ENCODE measurements at places on chromosomes 5 and 9.

GRCh38 chr5:17895288-17896033 lies 261.2 kb downstream of the TAF11L14 start:
- DNase-seq, result no peak

GRCh38 chr9:99093492-99093791 lies 11.5 kb upstream of the TGFBR1 start:
- DNase-seq, result no peak

GRCh38 chr9:81521892-81522291 lies 167.5 kb downstream of the TLE1 start:
- DNase-seq, result no peak

GRCh38 chr5:68739752-68740151 lies 354.1 kb upstream of the SLC30A5 start:
- no peak for DNase-seq

GRCh38 chr5:112895682-112896081 lies 26.3 kb downstream of the REEP5 start:
- DNase-seq, result no peak

DNA sequence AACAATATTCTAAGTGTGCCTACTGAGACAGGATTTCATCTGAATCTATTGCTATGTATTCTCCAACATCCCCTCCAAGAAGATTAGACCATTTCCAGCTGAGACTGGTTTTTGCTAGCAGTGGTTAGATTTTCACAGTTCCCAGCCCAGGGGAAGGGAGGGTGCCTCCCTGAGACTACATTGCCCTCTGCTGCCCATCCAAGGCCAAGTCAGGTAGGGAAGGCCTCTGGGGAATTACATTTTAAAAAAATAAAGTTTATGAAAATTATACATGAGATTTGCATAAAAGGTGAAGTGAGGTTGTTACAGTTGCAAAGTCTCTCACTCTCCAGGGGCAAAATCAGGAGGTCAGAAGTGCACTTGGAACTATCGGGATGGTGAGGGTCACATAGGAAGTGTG lies 28.0 kb upstream of the SYK start:
- DNase-seq, result no peak

DNA sequence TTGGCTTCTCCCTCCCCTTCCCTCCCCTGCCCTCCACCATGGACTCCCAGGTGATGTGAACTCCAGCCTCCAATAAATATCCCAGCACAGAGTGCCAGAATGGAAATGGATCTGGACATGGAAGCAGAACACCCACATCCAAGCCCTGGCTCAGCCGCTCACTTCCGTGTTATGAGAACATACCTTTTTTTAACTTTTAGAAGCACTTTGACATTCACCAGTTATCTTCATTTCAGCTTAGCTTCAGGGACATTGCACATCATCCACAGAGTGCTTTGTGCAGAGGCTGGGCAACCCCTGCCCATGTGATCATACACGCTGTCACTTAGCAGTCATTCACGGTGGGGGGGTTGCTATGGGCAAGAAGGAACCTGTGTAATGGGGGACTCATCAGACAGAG lies 9.1 kb downstream of the AFAP1L1 start:
- DNase-seq, result no peak

GRCh38 chr9:117368684-117369230 lies 46.1 kb downstream of the ASTN2 start:
- no peak for DNase-seq

DNA sequence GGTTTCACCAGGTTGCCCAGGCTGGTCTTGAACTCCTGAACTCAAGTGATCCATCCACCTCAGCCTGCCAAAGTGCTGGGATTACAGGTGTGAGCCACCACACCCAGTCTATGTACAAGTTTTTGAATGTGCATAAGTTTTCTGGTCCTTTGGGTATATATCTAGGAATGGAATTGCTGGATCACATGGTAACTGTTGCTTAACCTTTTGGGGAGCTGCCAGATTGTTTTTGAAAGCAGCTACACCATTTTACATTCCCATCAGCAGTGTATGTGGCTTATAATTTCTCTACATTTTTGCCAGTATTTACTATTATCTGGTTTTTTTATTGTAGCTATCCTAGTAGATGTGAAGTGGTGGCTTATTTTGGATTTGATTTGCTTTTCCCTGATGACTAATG lies 8.9 kb upstream of the LNPEP start:
- DNase-seq, result no peak

GRCh38 chr9:133127340-133127981 lies 6.4 kb upstream of the RALGDS start:
- no peak for DNase-seq

GRCh38 chr5:77824981-77825380 lies 48.8 kb upstream of the TBCA start:
- no peak for DNase-seq

DNA sequence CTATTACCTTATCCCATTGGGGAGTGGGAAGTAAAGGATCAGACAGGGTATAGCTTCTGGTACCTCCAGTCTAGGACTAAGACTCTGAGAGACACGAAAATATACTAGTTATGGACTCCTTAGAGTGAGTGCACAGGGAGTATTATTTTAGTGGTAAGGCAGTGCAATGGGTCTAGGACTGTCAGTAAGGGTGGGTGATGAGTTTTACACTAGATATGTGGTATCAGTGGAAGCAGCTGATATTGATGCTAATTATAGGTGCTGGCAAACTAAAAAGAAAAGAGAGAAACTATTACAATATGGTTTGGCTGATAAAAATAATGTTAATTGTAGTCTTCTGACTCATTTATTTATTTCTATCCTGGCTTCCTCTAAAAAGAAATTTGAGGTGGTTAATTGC lies 118.6 kb downstream of the UNC13B start:
- DNase-seq, result no peak

DNA sequence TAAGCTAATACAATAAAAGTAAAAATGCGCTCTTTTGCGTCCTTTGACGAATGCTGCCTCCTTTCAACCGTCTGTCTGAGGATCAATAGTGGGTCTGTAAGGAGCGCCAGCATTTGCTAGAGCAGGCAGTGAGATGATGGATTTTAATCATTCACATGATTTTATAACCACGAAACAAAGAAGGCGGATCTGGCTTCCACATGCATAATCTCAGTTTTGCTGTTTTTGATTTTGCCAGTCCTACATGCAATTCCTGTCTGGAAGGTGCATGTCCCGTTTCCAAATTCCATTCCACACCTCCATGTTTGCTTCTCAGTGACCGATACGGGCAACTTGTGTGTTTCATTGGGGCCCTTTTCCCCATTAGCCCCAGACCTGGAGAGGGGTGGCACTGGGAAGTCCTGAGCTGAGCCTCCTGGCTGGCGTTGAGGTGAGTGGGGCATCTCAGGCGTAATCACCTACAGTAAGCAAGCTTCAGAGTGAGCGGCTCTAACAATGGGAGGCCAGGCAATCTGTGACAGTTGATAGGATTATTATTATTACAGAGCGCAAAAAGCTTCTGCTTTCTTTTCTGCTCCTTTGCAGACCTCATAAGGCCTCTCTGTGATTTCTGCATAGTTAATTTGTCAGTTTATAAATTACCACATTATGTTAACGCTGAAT lies 405.4 kb downstream of the ZSWIM6 start:
- DNase-seq, result no peak

DNA sequence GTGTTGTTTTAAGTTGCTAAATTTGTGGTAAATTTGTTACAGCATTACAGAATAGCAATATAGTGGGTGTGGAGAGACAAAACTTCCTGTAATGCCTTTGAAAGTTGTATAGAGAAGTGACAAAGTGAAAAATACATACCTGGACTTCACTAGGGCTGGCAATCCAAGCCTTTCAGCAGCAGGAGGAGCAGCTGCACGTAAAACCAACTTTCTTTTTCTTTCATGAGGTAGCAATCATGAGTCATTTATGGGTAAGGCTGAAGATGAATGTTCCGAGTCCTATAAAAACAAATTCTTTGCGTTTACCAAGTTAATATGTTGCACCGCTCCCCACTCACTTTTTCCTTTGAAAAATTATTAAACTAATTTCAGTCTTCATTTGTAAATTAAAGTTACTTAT lies 1138.2 kb downstream of the TAF11L14 start:
- DNase-seq, result no peak

DNA sequence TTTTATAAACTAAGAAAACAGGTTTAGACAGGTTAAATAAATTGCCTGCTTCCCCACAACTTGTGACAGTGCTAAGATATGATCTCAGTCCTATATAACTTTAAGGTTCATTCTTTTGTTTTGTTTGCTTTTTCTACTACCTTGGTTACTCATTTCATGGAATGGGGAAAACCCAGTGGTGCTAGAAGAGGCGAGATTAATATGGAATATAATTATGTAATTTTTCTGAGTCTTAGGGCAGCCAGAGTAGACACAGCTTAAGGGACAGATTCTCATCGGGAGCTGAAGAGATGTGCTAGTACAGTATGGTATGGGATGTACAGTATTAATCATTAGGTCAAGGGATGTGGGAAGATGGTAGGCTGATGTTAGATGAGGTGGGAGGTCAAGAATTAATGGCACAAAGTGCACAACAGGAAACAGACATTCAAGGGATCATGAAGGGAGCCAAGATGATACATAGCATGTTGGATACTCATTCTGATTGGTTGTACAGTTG lies 6.2 kb downstream of the TRIM32 start:
- no peak for DNase-seq

- DNase-seq, result no peak
Observed at GRCh38 chr9:14321517-14322130, 7.7 kb upstream of the NFIB start.
